ENCODE measurements at places on chromosomes 1 and 21.

- peak; percentile 76 for DNase-seq
These were observed 37.2 kb upstream of the ETS2 start for GRCh38 chr21:38768471-38769063.

DNA sequence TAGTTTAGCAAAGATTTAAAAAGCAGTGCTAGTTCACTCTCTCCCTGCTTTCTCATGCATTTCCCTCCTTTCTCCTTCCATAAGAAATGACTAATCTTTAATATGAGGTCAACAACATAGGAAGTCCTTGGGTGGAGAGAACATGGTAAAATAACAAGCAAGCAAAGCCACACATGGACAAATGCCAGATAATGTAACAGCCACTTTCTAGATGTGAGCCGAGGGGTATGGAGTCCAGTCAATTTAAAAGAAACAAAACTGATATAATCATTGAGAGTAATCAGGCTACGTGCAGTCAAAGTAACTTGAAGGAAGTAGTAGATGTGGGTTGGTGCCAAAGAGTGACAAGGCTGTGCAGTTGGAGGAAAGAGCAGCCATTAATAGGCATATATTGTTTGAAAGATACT is 69.6 kb downstream of the DUSP10 start:
- no peak for DNase-seq

DNA sequence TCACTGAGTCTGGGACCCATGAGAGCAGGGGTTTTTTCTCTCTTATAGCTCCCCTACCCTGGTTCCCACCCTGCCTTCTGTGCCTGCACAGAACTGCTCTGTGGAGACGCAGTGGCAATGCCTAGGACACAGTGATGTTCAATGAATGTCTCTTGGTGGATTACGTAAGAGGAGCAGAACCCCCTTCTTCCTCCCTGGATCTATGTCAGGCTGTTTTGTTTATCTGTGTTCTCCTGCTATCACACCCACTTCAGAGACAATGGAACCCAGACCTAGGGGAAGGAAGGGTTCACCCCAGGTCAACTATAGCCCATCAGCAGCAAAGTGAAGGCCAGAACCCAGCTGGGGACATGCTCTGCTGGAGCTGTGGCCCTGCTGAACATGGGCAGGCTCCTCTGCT is 2.0 kb downstream of the HPCAL4 start:
- no peak for DNase-seq

- no peak for DNase-seq
These were observed 94.3 kb upstream of the MPC2 start for GRCh38 chr1:168031198-168031597.

GRCh38 chr1:208027861-208028260 is 116.9 kb upstream of the CD34 start:
- no peak for DNase-seq

DNA sequence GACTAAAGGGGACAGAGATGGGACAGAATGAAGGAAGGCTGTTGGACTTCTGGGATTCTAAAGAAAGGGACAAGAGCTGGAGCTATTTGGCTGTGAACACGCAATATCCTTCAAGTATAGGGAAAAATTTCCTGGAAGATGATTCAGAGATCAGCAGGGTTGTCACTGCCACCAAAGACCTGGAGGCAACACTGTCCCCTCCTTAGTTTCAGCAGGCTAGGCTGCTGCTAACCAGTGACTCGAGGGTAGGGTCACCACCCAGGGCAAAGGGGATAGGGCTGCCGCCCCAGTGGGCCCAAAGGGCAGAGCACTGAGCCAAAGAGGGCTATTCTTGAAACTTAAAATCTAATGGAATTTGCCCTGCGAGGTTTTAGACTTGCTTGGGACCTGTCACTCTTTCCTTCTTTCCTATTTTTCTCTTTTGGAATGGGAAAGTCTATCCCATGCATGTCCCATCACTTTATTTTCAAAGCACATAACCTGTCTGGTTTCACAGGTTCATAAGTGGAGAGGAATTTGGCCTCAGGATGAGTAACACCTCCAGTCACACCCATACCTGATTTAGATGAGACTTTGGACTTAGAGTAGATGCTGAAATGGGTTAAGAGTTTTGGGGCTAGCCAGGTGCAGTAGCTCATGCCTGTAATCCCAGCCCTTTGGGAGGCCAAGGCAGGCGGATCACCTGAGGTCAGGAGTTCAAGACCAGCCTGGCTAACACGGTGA is 11.9 kb downstream of the IFNLR1 start:
- DNase-seq = no peak

DNA sequence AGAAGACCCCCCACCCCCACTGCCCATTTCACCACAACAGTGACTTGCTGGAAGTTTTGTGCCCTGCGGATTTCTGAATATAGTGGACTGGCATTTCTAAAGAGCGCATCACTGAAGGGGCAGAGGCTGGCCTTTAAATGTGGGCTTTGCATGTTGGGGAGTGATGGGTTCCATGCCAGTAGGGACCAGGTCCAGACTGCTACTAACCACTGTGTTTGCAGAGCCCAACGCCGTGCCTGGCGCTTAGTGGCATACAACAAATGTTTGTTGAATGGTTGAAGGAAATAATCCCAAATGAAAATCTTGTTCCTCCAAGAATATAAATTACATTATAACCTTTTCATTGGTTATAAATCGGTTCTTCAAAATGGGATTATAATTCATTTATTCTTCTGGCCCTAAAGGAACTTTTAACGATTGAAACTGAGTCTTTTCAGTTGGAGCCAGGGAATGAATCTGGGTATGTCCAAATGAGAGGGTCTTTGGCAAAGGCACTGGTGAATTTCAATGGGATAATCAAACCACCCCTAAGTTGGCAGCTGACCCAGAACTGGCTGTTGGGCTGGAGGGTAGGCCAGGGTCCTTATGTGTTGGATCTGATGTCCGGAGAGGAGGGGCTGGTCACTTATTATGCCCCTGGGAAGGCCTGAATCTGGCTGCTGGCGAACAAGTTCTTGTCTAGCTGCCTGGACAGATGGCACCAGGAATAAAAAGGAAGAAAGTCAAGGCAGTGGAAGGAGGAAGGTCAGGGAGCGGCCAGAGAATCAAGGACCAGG is 13.8 kb upstream of the SDHB start:
- no peak for DNase-seq

DNA sequence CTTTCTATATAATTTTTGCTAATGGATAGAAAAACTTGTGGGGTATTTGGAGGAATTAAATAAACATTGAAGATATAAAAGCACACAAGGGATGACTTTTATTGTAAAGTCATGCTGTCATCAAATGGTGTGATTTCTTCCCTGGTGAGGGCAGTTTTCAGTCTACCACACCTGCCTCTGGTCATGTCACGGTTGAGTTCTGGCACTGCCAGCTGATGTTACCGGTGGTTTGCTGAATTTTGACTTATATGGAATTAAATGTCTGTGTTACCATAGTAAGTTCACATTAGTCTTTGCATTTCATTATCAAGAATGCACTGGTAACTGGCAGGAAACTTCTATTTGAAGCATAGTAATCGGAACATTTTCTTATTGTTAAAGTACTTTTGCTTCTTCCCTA is 13.4 kb downstream of the S1PR1 start:
- DNase-seq = no peak

DNA sequence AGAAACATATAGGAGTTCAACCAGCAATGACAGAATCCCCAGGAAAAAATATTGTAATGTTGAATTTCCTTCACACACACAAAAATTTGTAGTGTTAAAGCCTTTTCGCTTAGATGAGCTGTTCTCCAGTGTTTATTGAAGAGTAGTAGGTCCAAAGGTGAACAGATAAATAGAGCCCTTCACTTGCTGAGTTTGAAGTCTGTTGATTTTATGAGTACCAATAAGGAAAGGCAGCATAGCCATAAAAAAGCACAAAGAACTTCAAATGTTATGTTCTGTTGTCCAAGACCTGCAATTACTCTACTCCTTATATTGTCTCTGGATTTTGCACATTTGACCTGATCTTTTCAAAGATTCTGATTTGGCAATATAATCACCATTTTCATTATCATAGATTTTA is 362.7 kb upstream of the B3GALT2 start:
- DNase-seq = no peak

DNA sequence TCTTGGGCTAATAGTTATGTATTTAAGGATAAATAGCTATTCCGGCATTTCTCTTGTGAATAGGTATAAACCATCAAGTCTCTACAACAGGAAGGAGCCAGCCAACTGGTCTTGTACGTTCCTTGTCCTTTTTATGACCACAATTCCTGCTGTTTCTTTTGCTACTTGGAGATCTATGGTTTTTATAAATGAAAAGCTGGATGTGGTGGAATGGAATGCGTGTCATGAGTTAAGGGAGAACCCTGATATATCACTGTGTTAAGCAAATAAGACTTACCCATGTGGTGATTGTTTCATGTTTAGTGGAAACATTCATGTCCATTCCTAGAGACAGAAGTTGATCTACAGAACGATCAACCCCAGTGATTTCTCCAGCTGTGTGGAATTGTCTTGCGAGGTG is 282.1 kb downstream of the RPS6KC1 start:
- DNase-seq = no peak

GRCh38 chr1:9441451-9442133 is 97.7 kb upstream of the SLC25A33 start:
- DNase-seq = no peak

- DNase-seq = no peak
These were observed 79.9 kb upstream of the LAMC2 start for GRCh38 chr1:183106166-183106565.

GRCh38 chr21:45506241-45506817 is 35.9 kb downstream of the SLC19A1 start:
- no peak for DNase-seq

DNA sequence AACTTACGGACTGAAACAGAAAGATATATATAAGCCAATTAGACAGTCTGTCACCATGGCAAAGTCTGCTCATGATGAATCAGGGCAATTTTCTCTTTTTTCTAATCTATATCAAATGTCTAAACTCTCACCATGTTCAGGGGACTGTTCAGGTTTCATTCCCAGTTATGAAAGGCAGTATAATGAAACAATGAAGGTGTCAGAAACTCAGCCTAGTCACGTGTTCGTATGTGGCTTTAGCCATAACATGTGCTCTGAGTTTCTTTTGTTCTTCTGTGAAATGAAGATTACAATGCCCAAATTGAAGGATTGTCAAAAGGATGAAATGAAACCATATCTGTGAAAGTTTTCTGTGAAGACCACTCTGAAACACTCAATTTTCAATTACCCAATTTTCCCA is 392.9 kb downstream of the DSCAM start:
- no peak for DNase-seq

DNA sequence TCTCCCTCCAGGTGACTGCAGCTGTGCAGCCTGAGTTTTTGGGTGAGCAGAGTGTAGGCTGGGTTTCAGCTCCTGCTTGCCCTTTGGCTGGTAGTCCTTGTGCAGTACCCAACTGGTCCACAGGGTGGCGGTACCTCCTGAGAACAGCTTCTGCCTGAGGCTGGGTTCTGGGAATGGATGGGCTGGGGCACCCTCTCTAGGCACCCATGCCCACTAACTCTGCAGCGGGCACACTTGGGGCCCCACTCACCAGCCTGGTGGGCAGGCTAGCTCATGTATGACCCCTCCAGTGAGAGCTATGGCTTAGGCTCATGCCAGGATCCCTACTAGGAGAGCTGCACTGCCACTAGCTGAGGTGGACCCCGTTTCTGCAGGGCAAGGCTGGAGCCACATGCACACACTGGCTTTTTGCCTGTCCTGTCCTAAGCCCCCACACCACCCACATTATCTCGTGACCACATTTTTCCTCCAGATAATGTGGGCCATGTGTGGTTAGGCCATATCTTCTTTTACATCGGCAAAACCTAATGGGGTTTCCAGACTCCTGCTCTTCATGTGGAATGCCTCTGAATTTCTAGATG is 15.5 kb upstream of the GSTM4 start:
- peak; percentile 91 for DNase-seq

DNA sequence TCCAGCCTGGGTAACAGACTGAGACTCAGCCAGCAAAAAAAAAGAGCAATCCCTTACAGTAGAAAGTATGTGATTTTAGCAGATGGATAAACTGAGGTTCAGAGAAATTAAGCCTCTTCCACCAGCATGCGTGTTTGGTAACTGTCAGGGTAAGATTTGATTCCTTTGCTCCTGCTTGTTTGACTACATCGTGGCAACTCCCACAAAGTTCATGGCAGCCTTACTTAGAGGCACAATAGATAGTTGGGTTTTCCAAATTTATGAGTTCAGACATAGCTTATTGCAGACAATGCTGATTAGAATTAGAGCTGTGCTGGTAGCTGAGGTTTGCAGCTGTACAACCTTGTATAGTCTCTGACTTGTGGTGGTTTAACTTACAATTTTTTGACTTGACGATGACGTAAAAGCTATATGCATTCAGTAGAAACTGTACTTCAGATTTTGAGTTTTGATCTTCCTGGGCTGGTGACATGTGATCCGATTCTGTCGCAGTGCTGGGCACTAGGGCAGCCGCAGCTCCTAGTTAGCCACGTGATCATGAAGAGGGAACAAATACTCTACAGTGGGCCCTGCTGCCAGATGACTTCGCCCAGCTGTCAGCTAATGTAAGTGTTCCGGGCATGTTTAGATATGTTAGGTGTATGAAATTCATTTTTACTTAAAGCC is 167.8 kb downstream of the DHRS3 start:
- no peak for DNase-seq

- no peak for DNase-seq
These were observed 438.6 kb downstream of the AJAP1 start for GRCh38 chr1:5093042-5093441.

GRCh38 chr1:153938996-153939395 is 7.5 kb downstream of the DENND4B start:
- DNase-seq = no peak

- no peak for DNase-seq
These were observed 2.3 kb downstream of the FAAP20 start for GRCh38 chr1:2192031-2192995.

GRCh38 chr1:41859686-41860085 is 59.0 kb downstream of the HIVEP3 start:
- no peak for DNase-seq

DNA sequence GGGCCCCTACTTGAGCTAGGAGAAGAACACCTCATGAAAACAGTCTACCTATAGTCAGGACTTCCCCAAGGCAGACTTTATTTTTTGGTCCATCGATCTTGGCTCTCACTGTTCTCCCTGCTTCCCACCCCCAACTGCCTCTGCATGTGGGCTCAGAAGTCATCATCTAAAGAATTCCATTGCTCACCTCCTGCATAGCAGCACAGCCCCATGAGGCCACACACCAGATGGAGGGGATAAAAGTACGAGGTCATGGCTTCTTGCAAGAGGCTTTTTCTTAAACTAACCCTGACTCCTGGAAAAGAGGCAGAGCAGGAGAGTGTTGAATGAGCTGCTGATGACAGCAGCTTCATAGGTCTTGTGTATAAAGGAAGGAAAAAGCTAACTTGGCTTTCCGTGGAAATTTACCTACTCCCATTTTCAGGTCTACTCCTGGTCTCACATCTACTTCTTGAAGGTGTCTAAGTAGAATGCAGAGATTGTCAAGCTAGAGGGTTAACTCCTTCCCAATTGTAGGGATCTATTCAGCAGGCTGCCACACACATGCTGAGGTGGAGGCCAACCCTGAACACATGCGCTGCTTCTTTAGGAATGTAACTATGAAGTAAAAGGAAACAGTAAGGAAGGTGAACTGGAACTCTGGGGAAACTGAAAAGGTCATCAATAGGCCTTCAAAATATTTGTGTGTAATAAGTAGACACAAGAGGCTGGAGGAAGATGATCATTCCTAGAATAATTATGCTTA is 18.7 kb downstream of the WNT2B start:
- DNase-seq = no peak

GRCh38 chr1:107004421-107004820 is 52.1 kb upstream of the PRMT6 start:
- no peak for DNase-seq

GRCh38 chr1:39910263-39910662 is 8.5 kb upstream of the MYCL start:
- DNase-seq = no peak
